ENCODE measurements at places on chromosomes 7 and 10.

DNA sequence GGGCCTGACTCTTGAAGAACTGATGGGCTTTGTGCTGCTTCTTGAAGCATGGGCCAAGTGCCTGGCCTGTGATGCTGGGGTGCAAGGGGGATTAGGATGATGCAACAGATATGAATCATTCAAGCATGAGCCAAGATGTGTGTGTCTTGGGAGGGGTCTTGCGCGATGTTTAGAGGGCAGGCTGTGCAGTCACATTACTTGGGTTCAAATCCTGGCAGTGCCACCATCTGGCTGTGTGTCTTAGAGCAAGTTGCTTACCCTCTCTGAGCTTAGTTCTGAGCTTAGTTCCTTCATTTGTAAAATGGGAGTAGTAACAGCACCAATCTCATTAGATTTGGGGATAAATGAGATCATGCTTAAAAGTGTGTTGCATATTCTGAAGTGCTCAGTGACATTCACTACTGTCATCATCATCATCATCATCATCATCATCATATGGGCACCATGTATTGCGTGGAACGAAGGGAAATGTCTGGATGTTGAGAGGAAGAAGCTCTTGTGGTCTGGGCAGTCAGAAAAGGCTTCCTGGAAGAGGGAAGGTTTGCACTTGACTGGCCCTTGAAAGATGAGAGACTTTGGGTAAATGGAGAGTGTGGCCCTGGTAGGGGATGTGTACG, 9.3 kb downstream of the UNC5B start:
- DNase-seq, result no peak

- peak; percentile 6 for DNase-seq
These were observed 14.6 kb downstream of the SFRP4 start for GRCh38 chr7:37901890-37902524.

DNA sequence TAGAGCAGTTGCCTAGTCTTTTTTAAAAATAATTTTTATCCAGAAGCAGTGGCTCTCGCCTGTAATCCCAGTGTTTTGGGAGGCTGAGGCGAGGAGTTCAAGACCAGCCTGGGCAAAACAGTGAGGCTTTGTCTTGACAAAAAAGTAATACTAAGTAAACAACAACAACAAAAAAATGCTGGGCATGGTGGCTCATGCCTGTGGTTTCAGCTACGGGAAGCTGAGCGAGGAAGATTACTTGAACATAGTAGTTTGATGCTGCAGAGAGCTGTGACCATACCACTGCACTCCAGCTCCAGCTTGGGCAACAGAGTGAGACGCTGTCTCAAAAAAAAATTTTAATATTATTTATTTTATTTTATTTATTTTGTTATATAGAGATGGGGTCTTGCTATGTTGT, 31.3 kb upstream of the TPST1 start:
- DNase-seq, result no peak

DNA sequence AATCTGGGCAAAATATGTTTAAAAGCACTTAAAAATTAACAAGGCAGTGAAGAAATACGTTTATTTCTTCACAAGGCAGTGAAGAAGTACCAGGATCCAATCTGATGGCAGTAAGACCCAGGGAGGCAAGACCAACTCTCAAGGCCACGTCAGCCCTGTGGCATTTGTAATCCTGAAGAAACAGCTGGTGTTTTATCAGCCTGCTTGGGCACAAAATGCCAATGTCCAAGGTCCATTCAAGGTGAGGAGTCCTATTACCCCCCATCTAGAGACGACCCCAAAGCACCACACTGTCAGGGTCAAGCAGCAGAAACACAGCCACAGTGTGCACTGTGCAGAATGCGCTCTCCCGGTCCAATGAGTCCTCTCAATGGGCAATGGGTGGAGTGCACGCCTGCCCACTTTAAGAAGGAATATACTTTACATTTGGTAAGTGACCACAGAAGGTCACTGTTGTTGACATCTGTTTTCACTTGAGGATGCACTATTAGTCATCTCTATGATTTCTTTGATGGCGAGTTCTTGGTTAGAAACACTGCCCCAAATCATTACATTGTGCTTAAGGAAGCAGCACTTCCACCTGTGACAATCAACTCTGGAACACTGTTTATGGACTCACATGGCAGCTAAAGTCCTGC, 12.8 kb downstream of the CPXM2 start:
- DNase-seq, result no peak

GRCh38 chr7:149289856-149290255, 27.9 kb downstream of the ZNF783 start:
- DNase-seq, result no peak

Measured in hepatic stellate cell (primary cell).